ENCODE measurements at places on chromosomes 3 and 15.

GRCh38 chr3:53744351-53744750 is 101.9 kb downstream of the CHDH start:
- DNase-seq: no peak

DNA sequence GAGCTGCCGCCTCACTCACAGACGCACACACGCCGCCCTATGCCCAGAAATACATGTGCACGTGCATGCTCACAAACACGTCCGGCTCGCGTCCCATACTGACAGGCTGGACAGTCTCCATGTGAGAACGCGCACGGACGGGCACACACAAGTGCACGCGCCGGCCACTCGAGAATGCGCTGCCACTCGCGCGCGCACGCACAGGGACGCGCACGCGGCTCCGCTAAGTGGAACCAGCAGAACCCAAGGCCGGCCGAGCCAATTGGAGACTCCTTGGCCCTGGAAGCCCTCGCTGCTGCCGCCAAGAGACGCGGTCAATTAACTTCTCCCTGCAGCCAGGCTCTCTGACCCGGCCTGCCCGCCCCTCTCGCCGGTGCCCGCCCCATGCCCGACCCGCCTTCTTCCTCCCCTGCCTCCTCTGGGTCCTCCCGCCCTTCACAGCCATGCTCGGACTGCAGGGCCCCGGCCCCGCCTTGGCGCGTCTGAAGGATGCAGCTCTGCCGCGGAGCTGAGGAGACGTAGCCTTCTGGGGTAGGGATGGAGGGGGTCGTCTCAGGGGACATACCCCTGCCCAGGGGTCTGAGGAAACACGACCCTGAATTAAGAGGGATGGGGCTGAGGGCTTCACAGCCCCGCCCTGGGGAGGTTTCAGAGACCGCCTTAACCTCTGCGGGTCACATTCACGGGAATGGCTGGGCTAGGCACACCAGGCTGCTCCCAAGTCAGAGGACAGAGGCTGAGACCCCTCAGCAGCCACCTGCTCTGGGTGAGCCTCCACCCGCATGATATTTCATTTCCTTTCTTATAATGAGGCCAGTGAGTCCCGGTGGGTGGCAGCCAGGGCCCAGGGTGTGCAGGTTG is 15.0 kb downstream of the PTH1R start:
- no peak for DNase-seq

GRCh38 chr3:153967260-153967659 is 153.9 kb upstream of the ARHGEF26 start:
- no peak for DNase-seq

- no peak for DNase-seq
These were observed 165.7 kb downstream of the MAGI1 start for GRCh38 chr3:65873028-65873427.

GRCh38 chr15:51267051-51267702 is 71.2 kb downstream of the CYP19A1 start:
- DNase-seq: no peak

DNA sequence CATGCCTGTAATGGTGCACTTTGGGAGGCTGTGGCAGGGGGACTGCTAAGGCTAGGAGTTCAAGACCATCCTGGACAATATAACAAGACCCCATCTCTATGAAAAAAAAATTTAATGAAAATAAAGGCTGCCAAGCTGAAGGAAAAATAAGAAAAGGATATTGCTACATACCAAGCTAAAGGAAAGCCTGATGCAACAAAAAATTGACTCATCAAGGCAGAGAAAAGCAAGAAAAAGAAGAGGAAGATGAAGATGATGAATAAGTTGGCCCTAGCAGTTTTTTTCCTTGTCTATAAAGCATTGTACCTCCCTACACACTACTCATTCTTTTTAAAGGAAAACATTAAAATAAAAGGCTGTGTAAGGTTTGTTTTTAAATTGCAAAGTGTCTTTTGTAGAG is 441.9 kb upstream of the MDFIC2 start:
- no peak for DNase-seq

- DNase-seq: no peak
These were observed 1.2 kb downstream of the MKRN3 start for GRCh38 chr15:23566651-23567050.

GRCh38 chr3:106333911-106334618 is 465.3 kb upstream of the CBLB start:
- peak; percentile 49 for DNase-seq

DNA sequence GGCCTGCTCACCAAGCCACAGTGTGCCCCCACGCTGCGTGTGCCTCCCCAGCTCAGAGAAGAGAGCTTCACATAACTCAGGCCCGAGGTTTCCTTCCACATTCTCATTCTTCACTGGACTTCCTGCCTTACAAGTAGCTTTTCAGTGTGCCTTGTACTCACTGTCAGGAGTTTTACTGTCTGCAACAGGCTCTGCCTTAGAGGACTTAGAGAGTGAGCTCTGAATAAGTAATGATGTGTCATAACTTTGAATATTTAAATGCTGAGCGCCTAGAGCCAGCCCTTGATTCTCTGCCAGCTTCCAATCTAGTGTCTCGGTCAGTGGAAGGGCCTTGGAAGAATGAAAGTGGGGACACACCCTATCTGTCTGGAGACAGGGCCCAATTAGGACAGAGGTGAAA is 41.8 kb downstream of the ITGB5 start:
- no peak for DNase-seq

DNA sequence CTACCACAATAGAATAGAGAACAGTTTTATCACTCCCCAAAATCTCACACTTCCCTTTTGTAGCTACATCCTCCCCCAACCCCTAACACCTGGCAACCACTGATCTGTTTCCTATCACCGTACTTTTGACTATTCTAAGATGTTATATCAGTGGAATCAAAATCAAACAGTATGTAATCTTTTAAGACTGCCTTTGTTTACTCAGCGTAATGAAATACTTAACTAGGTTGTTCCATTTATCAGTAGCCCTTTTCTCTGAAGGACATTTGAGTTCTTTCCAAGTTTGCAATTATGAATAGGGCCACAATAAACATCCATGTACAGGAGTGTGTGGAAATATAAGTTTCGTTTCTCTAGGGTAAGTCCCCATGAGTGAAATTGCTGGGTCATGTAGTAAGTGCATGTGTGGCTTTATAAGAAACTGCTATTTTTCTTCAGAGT is 372.3 kb downstream of the SV2B start:
- DNase-seq: no peak

DNA sequence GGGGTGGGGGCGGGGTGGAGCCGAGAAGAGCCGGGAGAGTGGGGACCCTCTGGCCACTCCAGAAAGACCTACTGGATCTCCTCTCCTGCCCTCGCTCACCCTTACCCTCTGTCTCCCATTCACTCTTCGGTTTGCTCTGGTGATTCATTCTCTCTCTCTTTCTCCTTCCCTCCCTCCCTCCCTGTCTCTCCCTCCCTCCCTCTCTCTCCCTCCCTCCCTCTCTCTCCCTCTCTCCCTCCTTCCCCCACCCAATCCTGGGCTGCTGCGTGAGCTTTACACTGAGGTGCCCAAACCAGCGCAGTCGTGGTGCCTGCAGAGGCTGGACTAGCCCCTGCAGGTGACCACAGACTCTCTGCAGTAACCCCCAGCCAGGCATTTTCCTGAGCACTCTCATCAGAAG is 32.2 kb upstream of the ADAMTS17 start:
- no peak for DNase-seq

DNA sequence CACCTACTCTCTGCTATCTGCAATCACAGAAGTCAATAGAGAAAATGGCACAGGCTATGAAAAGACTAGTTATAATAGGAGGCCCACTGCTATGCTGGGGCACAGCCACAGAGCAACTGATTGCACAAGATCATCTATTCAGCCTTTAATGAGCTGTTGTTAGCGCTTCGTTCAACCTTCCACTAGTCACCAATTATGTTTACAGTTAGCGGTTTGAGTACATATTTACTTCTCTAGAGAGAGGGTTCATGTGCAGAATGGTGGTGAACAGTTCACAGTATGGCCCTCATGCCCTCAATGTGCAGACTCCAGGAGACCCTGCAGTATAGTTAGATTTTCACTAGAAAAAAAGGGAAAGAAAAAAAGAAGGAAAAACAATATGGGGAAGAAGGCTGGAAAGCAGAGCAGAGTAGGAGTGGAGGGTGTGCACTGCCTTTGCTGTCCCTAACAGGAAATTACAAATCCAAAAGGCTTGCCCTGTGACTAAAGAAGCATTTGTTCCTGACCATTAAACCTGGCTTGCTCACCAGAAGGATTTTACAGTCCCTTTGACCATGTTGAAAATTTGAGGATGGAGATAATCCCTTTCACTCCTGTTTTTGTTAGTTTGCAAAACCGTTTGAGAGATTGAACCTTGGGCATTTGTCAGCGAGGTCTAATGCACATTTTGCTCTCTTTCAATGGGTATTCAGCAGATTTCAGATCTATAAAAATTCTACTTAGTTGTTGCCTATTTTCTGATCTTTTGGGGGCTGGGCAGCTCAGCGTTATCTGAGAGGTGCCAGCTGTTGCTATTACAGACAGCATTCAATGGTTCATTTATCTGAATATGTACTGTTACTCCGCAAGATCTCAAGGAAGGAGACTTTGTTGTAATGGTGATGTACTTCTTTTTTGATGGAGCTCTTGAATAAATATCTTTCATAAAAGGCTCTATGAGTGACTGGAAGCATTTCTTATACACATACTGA is 296.1 kb downstream of the LSAMP start:
- DNase-seq: no peak

- no peak for DNase-seq
These were observed 22.1 kb downstream of the CNTN3 start for GRCh38 chr3:74592359-74592758.

Data from activated naive CD8-positive, alpha-beta T cell treated with anti-CD3 and anti-CD28 coated beads, Interleukin-2, amount 50 U/mL, for 24 hours (primary cell).